Nucleus accumbens (tissue), 56 donors: ENCODE measurements at places on chromosomes 11 and 22.

GRCh38 chr22:27274770-27275449 lies 526.6 kb downstream of the MN1 start:
- no peak for DNase-seq

DNA sequence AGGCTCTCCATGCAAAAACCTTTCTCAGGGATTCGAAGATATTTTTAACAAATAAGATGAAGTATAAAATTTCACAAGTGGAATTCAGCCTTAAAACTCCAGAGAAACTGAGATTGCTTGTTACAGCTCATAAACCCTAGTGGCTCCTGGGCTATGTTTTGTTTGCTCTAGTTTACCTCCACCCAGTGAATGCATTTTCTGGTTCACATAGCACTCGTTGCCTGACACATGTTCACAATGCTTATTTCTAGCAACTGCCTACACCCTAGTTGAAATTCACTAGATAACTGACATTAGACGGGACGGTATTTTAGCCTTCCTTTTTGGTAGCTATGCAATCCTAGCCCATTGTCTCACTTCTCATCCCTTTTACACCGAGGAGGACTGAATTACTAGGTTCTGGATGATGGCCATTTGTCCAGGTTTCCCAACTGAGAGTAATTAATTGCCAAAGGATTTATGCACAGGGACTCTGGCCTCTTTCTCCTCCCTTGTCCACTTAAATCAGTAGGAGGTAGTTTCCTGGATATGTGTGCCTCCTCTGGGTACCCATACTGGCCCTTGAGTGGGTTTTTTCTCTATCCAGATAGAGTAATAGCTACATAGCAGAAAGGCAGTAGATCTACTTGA lies 951.6 kb downstream of the DLG2 start:
- no peak for DNase-seq

DNA sequence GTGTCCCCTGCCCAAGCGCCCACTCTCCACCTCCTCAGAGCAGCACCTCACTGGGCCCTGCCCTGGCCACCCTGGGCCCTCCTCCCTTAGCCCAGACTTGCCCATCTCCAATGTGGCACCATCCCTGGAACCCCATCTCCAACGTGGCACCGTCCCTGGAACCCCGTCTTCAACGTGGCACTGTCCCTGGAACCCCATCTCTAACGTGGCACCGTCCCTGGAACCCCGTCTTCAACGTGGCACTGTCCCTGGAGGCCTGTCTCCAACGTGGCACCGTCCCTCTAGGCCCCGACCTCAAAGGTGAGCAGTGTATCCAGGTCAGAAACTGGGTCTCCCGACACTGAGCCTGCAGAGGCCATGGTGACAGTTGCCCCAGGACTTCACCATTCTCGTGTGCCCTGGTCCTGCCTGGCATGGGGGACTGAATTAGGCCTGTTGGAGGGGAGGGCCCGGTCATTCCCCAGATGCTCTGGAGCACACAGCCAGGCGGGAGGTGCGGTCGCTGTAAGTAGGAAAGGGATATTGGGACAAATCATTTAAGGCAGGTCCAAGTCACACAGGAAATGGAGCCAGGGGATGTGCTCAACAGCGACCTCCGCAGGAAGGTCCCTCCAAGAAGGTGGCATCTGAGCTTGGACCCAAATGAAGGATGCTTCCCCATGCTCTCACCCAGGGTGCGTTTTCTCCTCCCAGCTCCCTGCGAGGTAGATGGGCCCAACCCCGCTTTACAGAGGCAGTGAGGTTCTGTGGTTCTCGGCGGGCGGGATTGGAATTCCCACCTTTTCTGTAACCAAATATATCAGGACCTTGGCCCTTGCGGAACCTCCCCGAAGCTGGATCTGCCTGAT lies 2.4 kb upstream of the CTSD start:
- DNase-seq = no peak

DNA sequence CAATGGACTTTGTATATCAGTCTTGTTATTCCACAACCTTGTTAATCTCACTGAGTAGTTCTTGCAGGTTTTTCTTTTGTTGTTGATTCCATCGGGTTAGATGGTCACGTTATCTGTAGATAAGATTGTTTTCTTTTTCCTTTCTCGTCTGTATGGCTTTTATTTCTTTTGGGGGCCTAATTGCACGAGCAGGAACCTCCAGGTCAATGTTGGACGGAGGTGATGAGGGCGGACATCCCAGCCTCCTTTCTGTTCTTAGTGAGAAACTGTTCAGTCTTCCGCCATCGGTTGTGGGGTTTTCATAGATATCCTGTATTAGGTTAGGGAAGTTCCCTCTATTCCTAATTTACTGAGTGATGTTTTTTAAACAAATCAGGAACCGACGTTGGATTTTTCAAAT lies 4.8 kb upstream of the PRR33 start:
- DNase-seq = no peak

DNA sequence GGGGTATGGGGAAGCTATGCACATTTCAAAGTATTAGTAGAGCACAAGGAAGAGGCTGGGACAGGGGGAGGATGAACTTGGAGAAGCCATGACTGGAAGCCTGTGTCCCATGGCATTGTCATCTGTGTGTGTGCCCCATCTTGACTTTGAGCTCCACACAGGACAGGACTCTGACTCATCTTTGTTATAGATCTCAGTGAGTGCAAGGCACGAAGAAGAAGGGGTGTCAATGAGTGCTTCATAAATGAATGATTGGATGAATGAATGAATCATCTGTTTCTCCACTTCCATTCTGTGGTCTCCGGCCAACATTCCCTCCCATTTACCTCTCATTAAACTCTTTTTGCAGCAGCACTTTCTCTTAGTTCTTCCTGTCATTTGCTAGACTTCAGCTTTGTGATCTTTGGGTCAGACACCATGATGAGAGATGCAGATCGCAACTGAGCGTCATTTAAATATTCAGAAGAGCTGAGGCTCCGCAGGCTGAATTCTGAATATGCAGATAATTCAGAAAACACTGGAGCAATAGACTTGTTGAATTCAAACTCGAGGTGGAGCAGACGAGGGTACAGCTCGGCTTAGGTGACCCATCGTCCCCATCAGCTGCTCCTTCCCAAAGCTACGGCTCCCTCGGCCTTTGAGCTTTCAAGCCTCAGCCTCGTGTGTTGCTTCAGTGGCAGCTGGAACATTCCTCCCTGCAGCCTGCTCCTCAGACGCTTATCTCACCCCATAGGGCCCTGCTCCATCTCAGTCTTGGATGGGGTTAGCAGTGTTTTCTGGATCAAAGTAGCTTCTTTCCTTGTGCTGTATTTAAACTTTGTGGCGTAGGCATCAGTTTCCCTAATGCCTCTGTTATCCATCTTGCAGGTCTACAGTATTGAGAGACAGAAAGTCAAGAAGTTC lies 30.8 kb downstream of the APOL3 start:
- DNase-seq = no peak

DNA sequence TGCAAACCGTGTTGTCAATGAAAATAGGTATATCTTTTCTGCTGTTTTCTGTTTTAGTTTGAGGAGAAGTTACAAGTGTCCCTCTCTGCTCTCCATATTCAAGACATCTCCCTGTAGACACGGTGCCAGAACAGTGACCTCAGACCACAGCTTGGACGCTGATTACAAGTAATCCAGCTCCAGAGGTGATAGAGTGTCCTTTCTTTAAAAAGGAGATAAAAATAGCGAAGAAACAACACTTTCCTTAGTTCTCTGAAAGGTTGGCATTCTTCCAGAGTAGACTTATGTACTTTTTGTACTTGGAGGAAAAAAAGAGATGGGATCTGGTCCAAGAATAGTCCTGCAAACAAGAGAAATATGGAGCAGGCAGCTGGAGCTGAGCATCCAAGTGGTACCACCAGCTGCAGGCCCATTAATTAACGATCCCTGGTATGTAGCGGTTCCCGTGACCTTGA lies 43.0 kb upstream of the WT1 start:
- DNase-seq = no peak

GRCh38 chr11:72738199-72739141 lies 13.7 kb downstream of the ARAP1 start:
- DNase-seq = no peak

GRCh38 chr11:46391186-46391577 lies 394 bp downstream of the CHRM4 start:
- no peak for DNase-seq

- no peak for DNase-seq
Observed at GRCh38 chr11:79097246-79097875, 343.5 kb downstream of the TENM4 start.

DNA sequence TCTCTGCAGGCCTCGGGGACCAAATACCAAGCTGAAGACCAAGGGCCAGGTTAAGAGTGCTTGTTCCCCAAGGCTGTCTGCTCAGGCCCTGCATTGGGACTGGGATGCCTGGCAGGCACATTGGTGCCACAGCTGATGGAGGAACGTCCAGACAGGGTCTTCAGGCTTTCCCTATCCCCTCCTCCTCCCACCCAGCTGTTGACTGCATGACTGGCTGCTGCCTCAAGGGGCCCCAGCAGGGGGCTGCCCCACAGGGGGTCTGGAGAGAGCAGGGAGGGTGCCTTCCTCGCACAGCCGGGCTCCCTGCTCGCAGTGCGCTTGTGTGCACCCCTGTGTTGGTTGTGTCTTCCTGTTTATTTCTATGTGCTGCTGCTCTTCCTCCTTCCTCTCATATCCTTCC lies 9.9 kb downstream of the RCOR2 start:
- no peak for DNase-seq

GRCh38 chr11:64787526-64788320 lies 9.4 kb upstream of the SF1 start:
- peak; percentile 43 for DNase-seq

DNA sequence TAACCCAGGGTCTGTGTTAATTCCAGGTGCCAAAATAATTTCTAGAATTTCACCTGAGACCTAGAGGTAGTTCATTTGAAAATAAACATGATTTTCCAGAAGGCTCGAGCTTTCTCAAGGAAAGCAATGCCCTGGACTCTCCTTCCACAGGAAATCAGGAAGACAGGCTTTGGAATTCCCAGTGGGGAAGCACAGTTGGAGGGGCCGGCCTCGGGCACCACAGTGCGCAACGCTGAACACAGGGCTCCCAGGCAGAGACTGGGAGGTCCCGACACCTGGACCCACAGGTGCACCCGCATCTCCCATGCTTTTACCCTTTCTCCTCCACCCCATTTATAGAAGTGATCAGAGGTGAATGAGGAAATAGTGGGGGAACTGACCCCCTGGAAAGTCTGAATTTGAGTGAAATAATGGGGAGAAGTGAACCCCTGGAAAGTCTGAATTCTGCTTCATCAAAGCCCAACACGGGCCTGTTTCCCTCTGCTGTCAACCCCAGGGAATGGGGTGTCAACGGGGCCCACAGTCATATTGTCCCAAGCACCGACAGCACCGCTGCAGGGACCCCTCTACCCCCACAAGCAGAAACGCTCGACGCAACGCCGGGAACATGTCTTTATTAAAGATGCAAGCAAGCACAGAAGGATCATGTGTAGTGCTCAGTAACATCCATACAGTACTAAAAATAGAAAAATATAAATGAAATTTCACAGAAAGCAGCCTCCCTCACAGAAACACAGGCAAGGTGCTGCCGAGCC lies 12.0 kb upstream of the EFCAB6 start:
- DNase-seq = no peak

DNA sequence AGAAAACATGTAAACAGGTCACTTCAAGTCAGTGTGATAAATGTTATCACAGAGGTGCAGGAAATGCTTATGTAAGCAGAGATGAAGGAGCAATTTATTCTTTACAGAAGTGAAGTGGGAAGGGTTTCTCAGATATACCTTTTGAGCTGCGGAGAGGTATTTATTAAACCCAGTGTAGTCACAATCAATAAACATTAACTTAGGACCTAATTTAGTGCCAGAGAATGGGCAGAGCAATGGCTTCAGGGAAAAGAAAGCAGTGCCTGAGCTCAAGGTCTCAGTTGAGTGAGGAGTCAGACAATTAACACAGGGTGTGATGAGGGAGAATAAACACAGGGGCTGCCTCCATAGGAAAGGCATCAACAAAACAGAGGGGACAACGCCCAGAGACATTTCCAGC lies 1.9 kb downstream of the MS4A5 start:
- no peak for DNase-seq

DNA sequence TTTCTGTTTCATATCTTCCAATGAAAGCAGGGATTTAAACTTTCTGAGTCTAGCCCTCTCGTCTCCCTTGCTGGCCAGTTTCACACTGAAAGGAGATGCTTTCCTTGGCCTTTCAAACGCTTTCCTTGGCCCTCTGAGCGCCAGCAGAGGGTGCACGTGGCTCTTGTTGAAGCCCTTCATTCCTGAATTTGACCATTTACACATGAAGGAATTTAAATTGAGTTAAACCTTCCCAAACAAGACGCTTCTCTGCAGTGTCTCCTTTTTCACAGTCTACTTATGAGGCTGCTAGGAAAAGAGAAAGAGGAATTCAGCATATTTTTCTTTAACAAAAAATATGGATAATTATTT lies 21.6 kb downstream of the NNMT start:
- DNase-seq = no peak

- no peak for DNase-seq
Observed at GRCh38 chr11:25737071-25737675, 594.8 kb upstream of the ANO3 start.

GRCh38 chr22:27050771-27051170 lies 393.4 kb downstream of the MIAT start:
- no peak for DNase-seq

DNA sequence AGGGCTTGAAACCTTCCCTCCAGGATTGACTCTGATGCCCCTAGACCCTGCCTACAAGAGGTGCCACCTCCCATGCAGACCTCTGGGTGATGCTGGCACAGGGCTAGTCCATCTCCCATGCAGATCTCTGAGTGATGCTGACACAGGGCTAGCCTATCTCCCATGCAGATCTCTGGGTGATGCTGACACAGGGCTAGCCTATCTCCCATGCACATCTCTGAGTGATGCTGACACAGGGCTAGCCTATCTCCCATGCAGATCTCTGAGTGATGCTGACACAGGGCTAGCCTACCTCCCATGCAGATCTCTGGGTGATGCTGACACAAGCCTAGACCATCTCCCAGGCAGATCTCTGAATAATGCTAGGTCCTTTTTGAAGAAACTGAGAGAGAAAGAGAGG lies 321.7 kb downstream of the NTM start:
- no peak for DNase-seq

- no peak for DNase-seq
Observed at GRCh38 chr22:23608583-23608982, 23.5 kb downstream of the DRICH1 start.

GRCh38 chr11:104106136-104106754 lies 57.7 kb downstream of the PDGFD start:
- no peak for DNase-seq

- DNase-seq = no peak
Observed at GRCh38 chr22:31584804-31585160, 77.2 kb downstream of the PISD start.

GRCh38 chr11:24289301-24289700 lies 207.6 kb upstream of the LUZP2 start:
- DNase-seq = no peak

GRCh38 chr11:64687643-64688533 lies 35.1 kb downstream of the NRXN2 start:
- DNase-seq = no peak

- no peak for DNase-seq
Observed at GRCh38 chr22:37880668-37881440, 25.2 kb upstream of the MICALL1 start.

- no peak for DNase-seq
Observed at GRCh38 chr11:26994631-26995095, 751 bp downstream of the FIBIN start.

GRCh38 chr22:28044546-28045173 lies 125.6 kb upstream of the PITPNB start:
- DNase-seq = no peak

GRCh38 chr11:62542750-62543567 lies 3.6 kb downstream of the AHNAK start:
- peak; percentile 55 for DNase-seq

GRCh38 chr11:12137938-12138731 lies 27.7 kb downstream of the MICAL2 start:
- peak; percentile 34 for DNase-seq

GRCh38 chr11:61495801-61496601 lies 12.5 kb upstream of the LRRC10B start:
- no peak for DNase-seq

- no peak for DNase-seq
Observed at GRCh38 chr11:11786234-11786633, 55.5 kb upstream of the USP47 start.
